NCI-H1417 treated with DMSO at 0.1 percent for 48 hours (cell line): ENCODE measurements at places on chromosomes 1 and 21.

- DNase-seq: no peak
Measured at GRCh38 chr1:87927391-87928280, 599.0 kb downstream of the LMO4 start.

- no peak for DNase-seq
Measured at GRCh38 chr1:217542837-217543236, 88.1 kb downstream of the GPATCH2 start.

- no peak for DNase-seq
Measured at GRCh38 chr21:42384989-42385388, 10.9 kb downstream of the TMPRSS3 start.

DNA sequence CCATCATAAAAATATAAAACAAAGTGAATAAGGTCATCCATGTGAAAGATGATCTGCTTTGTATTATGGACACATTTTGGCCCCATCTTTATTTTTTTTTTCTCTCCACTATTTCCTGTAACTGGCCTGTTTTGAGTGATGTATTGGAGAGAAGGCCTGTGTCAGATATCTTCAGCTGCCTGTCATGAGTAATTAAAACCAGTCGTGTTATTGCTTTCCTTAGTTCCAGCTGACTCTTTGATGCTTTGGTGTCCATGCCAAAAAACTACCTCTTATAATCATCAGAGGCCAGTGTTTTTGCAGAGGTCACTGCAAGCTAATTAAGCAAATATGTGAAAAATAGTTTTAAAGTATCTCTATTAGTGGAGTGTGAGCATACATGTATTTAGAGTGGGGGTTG, 29.7 kb downstream of the NTMT2 start:
- DNase-seq: no peak

DNA sequence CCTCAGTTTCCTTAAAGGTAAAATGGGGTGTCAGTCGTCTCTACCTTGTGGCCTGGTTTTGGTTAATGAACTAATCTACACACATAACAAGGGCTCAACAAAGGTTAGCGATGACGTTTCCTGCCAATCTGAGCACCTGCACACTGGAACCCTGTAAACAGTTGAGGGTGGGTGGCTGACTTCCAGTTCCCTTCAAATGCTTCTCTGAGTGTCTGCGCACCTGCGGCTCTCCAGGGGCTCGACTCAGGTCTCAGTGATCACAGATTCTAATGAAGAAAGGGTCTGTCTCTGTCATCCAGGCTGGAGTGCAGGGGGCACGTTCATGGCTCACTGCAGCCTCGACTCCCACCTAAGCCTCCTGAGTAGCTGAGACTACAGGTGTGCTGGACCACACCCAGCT, 3.3 kb upstream of the AGPAT3 start:
- DNase-seq: no peak

GRCh38 chr1:181661569-181661968, 178.3 kb downstream of the CACNA1E start:
- DNase-seq: no peak

DNA sequence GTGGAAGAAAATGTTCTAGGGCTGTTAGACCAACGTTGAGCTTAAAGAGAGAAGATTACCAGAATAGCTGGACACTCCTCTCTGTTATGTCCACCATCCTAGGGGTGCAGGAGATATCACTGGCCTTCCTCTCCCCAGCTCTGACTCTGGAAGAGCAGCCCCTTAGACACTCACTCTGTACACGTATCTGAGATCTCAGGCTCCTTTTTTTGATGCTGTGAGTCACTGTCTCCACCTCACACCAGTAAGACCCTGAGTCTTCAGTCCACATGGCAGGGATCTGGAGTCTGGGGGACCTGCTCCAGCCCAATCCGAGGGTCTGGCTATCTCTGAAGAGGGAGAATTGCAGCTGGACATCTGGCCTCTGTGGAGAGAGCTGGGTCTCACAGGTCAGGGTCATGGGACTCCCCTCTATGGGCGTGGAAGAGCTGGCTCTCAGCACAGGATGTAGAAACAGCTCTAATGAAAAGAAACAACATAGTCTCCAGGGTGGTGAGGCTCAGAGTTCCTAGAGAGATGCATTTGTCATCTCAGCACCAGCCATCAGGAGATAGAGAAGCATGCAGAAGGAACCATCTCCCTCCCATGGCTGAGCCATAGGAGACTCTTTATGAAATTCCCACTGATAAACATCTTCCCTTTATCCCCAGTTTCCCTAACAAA, 3.5 kb downstream of the FCRL3 start:
- DNase-seq: no peak

DNA sequence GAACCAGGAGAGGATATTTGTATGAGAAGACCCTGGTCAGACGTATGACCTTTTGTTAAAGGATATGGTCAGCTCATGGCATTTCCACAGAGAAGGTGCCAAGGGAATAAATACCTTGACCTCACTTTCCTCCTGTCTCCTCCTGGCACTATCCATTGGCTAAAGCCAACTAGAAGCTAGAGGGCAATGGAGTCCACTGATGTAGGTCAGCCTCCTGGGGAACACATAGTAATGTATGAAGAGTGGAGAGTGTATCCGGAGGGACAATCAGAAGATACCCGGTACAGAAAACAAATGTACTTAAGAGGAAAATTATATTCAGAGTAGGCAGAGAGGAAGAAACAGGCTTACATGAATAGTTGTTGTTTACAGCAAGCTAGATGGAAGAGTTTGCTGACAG, 698 bp upstream of the NTMT2 start:
- no peak for DNase-seq

DNA sequence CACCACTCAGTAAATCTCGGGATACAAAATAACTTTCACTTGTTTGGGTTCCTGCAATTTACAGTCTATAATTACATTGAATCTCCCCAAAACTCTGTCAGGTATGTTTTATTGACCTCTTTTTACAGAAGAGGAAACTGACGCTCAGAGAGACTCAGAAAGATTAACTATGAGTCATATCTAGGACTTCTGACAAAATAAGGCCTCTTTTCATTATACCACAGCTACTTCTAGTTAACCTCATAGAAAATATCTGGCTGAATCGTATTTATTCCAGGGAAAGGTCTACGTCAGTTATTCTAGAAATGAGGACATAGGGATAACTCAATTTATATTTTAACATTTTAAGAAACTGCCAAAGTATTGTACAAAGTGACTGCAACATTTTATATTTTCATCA, 211.1 kb upstream of the FAM78B start:
- DNase-seq: no peak

DNA sequence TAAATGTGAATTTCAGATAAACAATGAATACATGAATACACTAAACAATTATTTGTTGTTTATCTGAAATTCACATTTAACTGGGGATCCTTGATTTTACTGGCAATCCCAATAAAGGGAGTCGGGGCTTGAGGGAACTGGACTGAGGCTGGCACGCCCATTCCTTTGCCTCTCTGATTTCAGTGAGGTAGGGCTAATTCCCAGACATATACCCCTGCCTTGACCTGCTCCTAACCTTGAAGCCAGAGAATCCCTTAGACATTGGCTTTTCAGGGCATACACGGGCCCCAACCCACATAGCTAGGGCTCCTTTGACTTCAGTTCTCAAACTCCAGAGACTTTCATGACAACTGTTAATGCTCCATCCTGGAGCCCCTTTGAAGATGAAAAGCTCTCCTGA, 10.8 kb upstream of the UTP25 start:
- DNase-seq: no peak

DNA sequence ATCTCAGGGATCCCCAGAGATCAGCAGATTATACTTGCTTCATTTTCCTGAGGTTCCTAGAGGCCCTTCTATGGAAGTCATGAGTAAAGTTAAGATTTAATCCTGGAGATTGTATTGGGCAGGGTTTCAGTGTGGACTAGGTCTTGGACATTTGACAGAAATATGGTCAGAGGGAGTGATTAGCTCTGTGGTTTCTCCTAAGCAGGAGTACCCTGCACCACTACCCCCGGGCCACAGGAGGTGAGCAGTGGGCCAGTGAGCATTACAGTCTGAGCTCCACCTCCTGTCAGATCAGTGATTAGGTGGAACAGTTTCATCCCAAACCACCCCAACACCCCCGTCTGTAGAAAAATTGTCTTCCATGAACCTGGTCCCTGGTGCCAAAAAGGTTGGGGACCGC, 43.2 kb downstream of the PHACTR4 start:
- DNase-seq: no peak
